ENCODE measurements at places on chromosomes 3 and 15. TPM values are rescaled to one million over a fixed set of nuclear protein-coding genes. Genes with fewer than 3 reads are reported as not detected.

GRCh38 chr3:195086885-195087284 lies 184.1 kb downstream of the XXYLT1 start:
- no peaks in the 10 kb centered on the region for H3K27me3 ChIP-seq
- no peak for DNase-seq
- no peak overlapping the region for H3K4me3 ChIP-seq
- no peaks in the 10 kb centered on the region for H3K36me3 ChIP-seq
- H3K27ac ChIP-seq: no peak overlapping the region

CCR8 gene
- total RNA-seq: not detected

CNTN3 gene
- total RNA-seq: not detected

DNA sequence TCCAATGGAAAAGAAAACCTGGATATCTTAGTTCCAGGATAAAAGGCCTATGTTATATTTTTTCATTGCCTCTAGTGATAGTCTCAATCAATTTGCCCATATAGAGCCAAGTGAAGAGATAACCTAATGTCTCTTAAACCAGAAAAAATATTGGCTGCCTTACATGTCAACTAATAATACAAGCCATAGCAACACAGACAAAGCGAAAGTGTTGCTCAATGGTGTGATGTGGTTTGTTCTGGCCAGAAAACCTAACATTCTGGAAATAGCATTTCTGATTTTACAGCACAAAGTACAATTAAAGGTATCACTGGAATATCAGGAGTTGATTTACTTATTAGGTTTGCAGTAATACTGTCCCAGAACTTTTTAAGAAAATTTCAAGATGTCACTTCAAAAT lies 101.5 kb downstream of the ATP8B4 start:
- H3K27ac ChIP-seq: no peak overlapping the region
- H3K4me1 ChIP-seq: no peaks in the 10 kb centered on the region
- no peak for DNase-seq
- H3K4me3 ChIP-seq: no peak overlapping the region

- H3K4me1 ChIP-seq: no peaks in the 10 kb centered on the region
- no peak for DNase-seq
- H3K27ac ChIP-seq: no peak overlapping the region
- H3K27me3 ChIP-seq: no peaks in the 10 kb centered on the region
- no peak overlapping the region for H3K4me3 ChIP-seq
Observed at GRCh38 chr3:187367561-187368103, 553 bp upstream of the RTP4 start.

ADGRG7 gene
- not detected for total RNA-seq

SKIL gene
- total RNA-seq: 14.1 TPM

DNA sequence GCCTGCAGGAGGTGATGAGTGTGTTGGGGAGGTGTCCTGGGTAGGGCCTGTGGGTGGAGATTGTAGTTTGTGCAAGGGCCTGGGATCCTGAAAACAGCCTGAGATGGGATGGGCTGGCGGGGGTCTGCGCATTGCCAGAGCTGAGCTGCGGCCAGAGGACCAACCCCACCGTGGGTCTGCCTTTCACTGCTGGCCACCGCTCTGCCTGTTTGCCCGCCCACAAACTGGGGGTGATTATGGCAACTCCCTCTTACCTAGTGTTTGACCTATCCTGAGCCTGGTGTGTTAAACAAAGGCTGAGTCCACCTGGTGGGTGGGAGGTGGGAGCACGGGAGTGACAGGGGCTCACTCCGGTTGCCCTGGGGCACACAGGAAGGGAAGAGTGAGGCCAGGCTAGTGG lies 9.8 kb downstream of the ABTB1 start:
- no peak overlapping the region for H3K4me3 ChIP-seq
- H3K4me1 ChIP-seq: no peaks in the 10 kb centered on the region
- no peak for DNase-seq
- H3K27me3 ChIP-seq: no peaks in the 10 kb centered on the region
- H3K36me3 ChIP-seq: no peaks in the 10 kb centered on the region

DNA sequence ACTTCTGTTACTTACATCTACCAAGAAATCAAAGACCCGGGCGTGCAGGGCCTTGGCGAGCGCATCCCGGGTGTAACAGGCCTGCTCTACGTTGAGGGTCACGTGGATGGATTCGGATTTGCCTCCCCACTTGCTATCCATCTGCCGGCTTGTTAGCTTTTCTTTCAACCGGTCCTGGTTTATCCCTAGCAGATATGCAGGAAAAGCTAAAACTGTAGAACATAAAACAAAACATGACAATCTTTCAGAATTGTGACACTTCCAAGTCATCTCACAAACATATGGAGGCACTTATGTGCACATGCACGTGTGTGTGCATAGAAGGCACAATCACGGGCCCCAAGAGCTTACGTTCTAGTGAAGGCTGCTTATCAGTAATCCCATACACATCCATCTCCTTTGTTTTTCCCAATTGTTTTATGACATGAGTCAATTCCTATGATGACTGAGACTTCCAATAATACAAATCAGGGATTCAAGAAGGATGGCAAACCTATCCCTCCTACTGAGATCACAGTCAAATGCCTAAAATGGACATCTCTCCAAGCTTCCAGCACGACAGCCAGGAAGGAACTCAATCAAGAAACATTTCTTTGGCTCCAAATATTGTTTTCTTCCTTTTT lies 11.3 kb downstream of the LDHAL6B start:
- H3K27me3 ChIP-seq: peaks cover 14% of the 10 kb centered on the region
- no peak overlapping the region for H3K27ac ChIP-seq
- no peaks in the 10 kb centered on the region for H3K4me1 ChIP-seq
- H3K4me3 ChIP-seq: no peak overlapping the region

LTF gene
- 0.13 TPM for total RNA-seq

GRCh38 chr3:12948891-12949711 lies 107.7 kb upstream of the RPL32 start:
- H3K4me1 ChIP-seq: peaks cover 60% of the 10 kb centered on the region
- no peaks in the 10 kb centered on the region for H3K36me3 ChIP-seq
- H3K4me3 ChIP-seq: no peak overlapping the region

CADM2 gene
- total RNA-seq: 0.95 TPM

DNA sequence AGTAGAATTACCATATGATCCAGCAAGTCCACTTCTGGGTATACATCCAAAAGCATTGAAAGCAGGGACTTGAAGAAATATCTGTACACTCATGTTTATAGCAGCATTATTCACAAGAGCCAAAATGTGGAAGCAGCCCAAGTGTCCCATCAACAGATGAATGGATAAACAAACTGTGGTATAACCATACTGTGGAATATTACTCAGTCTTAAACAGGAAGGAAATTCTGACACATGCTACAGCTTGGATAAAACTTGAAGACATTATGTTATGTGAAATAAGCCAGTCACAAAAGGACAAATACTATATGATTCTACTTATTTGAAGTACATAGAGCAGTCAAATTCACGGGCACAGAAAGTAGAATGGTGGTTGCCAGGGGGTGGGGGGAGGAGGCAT lies 91.2 kb downstream of the HMG20A start:
- H3K4me1 ChIP-seq: no peaks in the 10 kb centered on the region
- no peak overlapping the region for H3K27ac ChIP-seq
- no peak overlapping the region for H3K4me3 ChIP-seq
- H3K27me3 ChIP-seq: peaks cover 11% of the 10 kb centered on the region
- no peaks in the 10 kb centered on the region for H3K36me3 ChIP-seq
- DNase-seq: no peak

GRCh38 chr15:65115086-65115485 lies at the start of gene UBAP1L:
TSS of gene UBAP1L (minus strand) at chr15:65115200. CDS start at chr15:65106215, 8,985 bp downstream.
- 0 out of 3 replicates have a peak, but pooled peaks cover 4% of the 10 kb centered on the region for H3K4me1 ChIP-seq
- no peak within 1 kb of the TSS for H3K27ac ChIP-seq
- H3K4me3 ChIP-seq: no peak within 1 kb of the TSS
- H3K36me3 ChIP-seq: peaks cover 57% of the 10 kb centered on the region
- no peak for DNase-seq
- H3K27me3 ChIP-seq: no peaks in the 10 kb centered on the region

- H3K27ac ChIP-seq: no peak overlapping the region
- no peaks in the 10 kb centered on the region for H3K36me3 ChIP-seq
- no peaks in the 10 kb centered on the region for H3K27me3 ChIP-seq
- H3K4me3 ChIP-seq: no peak overlapping the region
- no peak for DNase-seq
- no peaks in the 10 kb centered on the region for H3K4me1 ChIP-seq
Observed at GRCh38 chr3:55704521-55704920, 217.4 kb upstream of the WNT5A start.
